ENCODE measurements at places on chromosomes 2 and 18.

GRCh38 chr18:48077291-48077690, 146.8 kb upstream of the SMAD2 start:
- DNase-seq: no peak

DNA sequence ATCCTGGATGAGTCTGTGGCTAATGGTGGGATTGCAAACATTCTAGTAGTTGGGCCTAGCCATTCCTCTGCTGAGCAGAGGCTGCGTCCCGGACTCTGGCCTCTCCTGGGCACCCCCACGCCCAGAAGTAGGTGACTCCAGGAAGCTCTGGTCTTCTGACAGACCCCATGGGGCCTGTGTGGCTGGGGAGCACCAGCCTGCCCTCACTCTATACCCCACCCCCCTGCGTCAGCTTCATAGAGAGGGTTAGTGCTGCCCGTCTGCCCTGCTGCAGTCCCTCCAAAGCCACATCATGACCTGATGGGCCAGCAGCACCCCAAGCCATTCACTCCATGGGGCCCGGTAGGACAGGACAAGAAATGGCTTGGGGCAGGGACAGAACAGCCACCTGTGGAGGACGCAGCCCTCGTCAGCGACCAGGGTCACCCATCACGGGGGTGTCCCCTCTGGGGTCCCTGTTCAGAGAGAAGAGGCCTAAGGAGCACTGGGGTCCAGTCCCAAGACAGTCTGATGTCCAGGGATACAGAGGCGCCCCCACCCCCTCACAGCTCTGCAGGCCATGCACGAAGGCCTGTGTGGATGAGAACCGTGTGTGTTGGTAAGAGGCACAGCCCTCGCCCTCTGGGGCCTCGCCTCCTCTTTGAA, 238.3 kb downstream of the ATAD2B start:
- DNase-seq: no peak

DNA sequence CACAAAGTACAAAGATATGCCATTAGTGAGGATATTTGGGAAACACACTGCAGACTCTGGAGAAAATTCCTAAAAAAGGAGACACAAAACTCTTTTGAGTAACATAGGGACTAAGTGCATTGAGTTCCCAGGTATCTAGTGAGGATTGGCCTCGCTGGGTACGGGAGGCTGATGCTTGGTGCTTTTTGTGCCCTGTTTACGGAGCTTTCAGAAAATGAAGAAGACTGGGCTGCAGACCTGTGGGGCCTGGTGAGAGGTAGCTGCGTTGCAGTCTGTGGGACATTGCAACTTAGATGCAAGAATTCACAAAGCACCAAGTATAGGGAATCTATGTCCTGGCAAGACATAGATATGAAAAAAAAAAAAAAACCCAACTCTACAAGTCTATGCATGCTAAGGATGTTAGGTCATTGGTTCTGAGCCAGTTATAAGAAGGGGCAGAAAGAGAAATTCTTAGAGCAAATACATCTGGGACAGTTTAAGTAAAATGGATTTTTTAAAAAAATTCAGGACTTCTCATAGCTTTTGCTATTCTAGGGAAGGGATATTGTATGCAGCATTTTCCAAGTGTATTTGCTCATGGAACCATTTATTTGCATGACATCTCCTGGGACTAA, 156.0 kb downstream of the SLC4A3 start:
- DNase-seq: no peak

DNA sequence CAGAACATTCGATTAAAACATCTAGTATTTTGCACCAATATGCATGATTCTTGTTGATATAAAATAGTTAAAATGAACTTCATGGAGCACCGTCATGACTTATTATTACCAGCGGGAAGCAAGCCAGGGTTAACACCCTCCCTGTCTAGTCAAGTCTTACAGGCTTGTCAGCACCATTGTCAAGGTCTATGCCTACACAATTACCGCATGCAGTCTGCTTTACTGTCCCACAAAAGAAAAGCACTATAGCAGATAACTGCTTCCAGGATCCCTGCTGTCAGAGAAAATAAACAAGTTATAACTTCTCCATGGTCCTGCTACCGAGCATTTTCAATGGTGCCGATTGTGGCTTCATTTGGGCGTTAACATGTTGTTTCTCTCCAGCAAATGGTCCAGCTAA, 968.0 kb upstream of the FAM98A start:
- no peak for DNase-seq

GRCh38 chr2:239991689-239992314, 33.3 kb downstream of the NDUFA10 start:
- peak; percentile 63 for DNase-seq

DNA sequence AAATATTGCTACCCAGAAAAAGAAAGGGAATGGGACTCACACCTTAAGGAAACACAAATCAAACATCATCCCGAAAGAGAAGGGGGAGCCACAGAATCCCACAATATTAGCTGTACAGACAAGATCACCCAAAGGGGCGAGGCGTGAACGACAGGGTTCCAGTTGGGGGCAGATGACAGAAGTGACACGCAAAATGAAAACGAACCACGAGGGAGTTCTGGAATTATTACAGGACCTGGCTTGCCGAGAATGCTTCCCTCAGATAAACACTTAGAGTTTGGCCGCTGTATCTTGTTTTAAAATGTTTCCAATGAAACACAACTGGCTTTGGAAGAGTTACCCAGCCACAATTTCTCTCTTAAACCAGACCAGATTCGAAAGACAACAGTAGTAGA, 60.4 kb downstream of the C2orf76 start:
- DNase-seq: no peak

DNA sequence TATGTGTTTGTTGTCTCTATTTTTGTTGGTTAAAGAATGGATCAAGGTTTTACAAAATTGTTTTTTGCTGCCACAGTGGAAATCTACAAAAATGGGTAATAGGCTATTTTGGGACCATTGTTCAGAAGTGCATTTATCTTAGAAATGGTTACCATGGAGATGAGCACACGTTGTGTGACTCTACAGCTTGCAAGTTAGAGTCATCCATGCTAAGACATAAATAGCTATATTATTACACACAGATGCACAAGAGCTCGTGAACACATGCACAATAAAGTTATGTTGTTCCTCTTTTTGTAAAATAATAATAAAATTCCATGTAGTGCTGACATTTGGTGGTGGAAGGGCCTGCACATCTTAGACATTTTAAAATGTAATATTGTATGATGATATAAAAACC, 15.5 kb upstream of the DUSP19 start:
- DNase-seq: no peak

DNA sequence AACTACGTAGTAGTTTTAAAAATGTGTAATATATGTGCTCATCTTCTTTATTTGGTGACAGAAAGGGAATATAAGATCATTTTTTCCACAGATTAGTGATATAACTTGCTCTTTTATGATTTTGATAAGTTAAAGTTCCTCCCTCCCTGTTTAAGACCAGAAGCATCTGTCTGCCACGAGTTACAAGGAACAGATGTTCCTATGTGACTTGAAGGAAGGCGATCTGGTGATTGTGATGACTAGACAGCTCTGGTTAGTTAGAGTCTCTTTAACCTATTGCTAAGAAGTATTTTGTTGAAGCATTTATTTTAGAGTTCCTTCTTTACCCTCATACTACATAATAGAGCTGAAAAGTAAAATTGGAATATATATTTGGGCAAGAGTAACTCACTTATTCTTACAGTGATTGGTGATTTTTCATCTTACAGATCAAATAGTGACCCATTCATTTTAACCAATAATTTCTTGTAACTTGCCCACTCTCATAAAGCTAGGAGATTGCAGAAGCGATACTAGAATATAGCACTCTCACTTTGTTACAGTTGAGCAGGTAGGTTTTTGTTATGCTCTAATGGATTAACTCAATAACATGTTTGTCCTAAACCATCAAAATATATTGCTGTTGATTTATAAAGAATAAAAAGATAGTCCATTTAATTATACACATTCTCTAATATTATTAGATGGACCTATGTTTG, 218.7 kb downstream of the SLC4A10 start:
- no peak for DNase-seq

GRCh38 chr2:8547284-8548064, 134.4 kb upstream of the ID2 start:
- no peak for DNase-seq

DNA sequence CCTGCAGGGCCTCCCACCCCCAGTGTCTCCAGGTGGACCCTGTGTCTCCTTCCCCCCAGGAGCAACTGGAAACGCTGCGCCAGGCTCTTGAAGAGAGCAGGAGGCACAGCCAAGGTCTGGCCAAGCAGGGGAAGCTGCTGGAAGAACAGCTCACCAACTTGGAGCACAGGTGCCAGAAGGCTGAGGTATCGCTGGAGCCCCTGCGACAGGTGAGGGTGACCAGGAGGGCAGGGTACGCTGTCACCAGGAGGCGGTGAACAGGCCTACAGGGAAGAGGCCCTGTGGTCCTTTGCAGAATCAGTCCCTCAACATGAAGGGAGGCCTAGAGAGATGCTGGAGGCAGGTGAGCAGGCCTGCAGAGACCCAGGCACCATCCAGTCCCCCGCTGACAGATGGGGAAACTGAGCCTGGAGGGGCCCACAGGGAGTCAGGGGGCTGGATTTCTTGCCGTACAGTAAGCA, 15.6 kb upstream of the SNED1 start:
- DNase-seq: no peak

GRCh38 chr18:23126376-23127056, 8.8 kb upstream of the CABLES1 start:
- DNase-seq: no peak

DNA sequence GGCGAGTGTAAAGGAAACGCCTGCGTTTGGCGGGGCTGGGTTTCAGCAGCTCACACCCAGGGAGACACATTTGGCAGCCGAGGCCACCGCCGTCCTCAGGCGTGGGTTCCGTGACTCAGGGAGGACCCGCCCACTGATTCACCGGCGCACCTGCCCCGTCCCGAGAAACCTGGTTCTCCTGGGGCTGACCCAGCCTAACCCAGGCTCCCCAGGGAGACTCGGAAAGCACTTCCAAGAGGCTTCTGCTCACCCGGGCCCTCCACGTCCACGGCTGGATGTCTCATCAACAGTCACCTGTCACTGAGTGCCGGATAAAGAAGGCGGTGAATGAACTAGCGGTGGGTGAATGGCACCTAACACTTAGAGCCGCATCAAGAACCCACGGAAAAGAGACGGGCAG, 126.4 kb upstream of the CTDP1 start:
- no peak for DNase-seq

DNA sequence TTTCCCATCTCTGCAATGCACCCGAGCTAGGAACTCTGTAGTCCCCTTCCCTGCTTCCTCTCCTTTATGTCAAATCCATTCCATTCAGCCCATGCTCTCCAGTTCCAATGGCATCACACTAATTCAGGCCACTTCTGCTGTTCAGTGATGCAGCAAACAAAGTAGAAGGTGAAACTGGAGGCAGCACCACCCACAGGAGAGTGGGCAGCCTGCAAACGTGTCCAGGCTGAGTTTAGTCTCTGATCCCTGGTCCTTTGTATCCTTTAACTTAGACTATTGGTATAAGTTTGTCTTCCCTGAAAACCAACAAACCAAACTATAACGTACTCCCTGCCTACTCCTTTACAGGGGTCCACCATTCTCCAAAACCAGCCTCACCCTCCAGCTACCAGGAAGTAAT, 14.7 kb upstream of the KCTD1 start:
- no peak for DNase-seq

DNA sequence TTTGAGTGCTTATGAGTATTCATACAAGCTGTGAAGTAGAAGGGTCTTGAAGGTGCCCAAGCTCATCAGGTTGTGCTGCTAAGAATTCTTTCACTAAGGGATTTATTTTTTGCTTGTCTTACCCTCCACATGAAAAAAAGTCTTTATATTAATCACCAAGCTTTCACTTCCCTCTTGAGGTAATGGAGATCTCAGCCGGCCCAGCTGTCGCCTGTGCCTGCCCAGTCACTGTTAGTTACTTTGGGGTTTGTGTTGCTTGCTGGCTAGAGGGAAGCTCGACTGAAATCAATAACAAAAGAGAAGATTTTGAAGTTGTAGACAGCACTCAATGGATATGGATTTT, 21.9 kb downstream of the MC2R start:
- DNase-seq: no peak

DNA sequence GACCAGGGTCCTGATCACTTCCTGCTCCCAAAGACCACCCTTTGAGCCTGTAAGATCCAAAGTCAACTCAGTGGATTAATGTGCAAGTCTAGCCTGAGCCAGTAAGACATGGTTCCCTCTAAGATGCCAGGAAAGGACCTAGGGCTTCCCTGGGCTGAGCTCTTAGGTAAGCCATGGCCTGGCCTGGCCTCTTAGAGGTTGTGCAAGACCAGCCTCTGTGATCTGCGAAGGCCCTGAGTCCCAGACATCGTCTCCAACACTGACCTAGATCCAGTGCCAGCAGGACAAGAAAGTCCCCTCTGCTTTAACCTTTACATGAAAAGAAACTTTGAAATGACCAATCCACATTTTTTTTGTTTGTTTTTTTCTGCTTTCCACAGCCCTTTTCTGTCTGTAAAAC, 73.6 kb upstream of the CYP1B1 start:
- DNase-seq: no peak

- DNase-seq: no peak
Observed at GRCh38 chr2:105888625-105889024, 143.9 kb downstream of the NCK2 start.

GRCh38 chr18:62880673-62881364, 165.5 kb downstream of the PHLPP1 start:
- no peak for DNase-seq

DNA sequence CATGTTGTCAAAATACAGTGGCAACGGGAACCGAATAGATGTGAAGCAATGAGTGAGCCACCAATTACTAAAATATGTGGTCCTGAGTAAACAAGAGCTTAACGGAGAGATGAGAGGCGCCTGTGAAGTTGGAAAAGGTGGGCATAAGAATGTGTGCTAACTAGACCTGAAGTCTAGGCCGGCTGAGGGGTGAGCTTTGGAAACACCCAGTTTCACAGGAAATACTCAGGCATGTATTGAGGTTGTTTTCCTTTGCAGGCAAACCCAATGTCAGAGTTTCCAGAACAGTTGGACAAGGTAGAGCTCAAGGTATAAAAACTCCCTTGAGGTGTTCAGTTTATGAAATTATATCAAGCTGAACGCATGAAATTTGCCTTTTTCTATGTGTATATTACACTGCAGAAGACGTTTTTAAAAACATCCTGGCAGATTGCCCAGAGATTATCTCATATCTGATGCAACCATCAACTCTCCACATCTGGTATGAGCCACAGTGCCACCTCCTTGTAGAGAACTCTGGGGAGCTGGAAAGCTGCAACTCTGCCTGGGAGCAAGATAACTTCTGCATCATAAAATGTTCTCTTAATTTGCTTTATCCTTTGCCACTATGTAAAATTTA, 3.9 kb upstream of the WDSUB1 start:
- DNase-seq: peak; percentile 57

- DNase-seq: no peak
Observed at GRCh38 chr2:8953525-8953924, 50.0 kb downstream of the MBOAT2 start.

DNA sequence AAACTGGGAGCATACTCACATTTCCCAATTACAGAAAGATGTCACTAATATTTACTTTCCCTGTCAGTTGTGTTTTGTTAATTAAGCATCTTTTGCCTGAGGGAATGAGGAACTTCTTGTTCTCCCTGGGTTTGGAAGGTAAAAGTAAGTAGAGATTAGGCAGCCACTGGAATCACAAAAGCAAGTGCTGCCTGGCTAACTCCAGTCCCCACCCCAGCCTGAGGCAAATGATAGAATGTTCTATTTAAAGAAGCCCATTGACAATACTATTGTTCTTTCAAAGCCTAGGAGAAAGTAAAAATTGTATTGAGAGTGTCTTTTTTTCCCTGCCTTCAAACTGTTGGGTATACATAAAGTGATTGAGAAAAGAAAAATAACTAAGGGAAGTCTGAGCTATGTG, 93.8 kb downstream of the MBD2 start:
- DNase-seq: no peak

Measured in SK-N-SH (cell line).